ENCODE measurements at places on chromosomes 3 and 15.
A peak's percentile ranks its signal among the peaks of the same experiment; 100 is the strongest.

DNA sequence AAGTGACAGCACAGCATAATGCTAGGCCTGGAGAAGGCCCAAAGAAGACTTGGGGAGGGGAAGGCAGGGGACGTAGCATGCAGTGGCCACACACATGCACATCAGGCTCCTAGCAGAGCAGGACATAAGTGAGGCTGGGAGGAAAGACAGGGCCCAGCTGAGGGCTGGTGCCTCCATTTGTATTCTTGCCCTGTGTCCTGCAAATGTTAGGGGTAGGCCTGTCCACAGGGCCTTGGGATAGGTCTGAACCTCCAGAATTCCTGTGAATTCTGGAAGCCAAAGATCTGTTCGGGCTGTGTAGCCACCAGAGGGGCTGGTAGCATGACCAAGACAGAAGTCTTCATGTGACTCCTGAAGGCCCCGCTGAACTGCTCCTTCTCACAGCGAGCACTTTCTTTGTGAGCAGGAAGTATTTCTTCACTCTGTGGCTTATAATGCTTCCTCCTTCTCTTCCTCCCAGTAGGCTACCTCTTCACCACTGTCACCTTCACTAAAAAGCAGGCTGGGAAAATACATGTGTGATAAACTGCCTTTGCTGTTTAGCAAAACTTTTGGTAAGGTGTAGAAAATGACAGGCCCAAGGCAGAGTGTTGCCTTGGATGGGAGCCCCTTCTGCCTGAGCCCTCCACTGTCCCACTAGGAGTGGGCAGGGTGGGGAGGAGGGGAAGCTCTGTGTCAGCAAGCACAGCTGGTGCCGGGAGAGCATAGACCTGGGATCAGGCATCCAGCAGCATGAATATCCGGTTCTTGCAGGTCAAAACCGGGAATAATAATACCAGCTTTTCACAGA is 8.4 kb downstream of the CERS3 start:
- no peak for DNase-seq

GRCh38 chr3:37492468-37492867 is 318.1 kb upstream of the LRRFIP2 start:
- no peak for DNase-seq

DNA sequence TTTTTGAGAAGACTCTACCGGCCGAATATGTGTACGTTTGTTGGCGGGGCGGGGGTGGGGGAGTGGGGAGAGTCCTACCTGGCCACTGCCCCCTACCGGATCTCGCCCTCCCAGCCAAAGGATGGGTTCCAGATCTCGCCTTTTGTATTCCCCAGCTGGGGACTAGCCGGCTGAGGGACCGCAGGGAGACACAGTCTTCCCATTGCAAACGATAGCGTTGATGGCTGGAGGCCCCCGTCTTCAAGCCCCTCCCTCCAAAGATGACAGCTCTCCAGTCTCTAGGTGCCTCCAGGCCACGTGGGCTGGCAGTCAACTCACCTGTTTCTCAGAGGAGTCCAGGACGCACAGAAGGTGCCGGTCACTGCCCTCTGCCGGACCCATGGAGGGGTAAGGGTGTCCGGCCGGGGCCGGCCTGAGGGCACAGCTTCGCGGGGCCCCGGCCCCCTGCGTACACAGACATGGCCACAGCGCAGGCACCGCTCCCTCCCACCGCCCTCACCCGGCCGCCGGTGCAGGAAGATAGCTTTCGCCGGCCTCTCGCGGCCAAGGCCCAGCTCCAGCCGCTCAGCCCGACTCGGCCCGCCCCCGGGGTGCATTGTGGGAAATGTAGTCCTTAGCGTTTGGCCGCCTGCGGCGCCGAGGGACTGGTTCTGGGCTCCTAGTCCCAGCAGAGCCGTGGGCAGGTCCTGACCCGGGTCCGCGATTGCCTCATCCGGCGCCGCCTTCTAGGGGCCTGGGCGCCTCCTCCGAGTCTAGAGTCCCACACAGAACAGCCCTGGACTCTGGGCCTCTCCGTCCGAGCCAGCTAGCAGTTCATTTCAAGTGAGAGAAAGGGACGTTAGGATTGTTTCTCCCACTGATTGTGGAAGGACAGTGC is at the start of gene MON1A:
Gene MON1A, minus strand, starts transcription at position 521 of the 877 bp plus-strand sequence. CDS start 16,465 bp downstream, outside the sequence.
- DNase-seq = peak; percentile 95

GRCh38 chr3:54283470-54283869 is 161.1 kb downstream of the CACNA2D3 start:
- DNase-seq = no peak

GRCh38 chr3:134340362-134340981 is 33.8 kb downstream of the AMOTL2 start:
- no peak for DNase-seq

DNA sequence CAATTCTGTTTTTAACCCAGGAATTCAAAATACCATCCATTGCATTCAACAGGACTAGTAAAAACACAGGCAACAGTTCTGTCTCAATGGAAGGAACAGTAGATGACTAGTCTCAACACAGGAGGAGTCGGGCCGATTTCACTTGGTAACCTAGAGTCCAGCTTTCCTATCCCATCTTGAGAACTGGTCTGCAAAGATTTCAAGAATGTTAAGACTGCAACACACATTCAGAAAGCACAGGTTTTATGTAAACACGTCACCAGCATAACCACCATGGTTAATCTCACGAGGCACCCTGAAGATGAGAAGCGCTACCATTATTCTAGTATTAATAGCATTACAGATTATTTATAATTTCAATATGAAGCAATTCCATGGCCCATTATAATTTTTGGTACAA is 22.0 kb downstream of the UQCC5 start:
- DNase-seq = no peak

DNA sequence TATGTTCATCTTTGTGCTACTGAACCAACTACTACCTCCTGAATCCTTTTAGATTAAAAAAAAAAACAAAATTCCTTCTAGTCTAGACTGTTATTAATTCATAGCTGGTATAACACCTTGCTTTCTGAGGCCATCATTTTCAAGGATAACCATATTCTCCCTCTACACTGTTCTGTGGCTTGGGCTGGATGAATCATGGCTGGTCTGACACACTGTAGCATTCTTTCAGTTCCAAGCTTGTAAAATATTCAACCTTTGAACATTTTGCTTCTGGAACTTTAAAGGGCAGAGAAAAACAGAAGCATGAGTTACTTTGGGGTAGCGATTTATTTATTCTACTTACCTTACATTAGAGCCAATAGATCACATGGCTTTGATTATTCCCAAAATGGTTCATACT is 7.6 kb downstream of the HSPBAP1 start:
- no peak for DNase-seq

DNA sequence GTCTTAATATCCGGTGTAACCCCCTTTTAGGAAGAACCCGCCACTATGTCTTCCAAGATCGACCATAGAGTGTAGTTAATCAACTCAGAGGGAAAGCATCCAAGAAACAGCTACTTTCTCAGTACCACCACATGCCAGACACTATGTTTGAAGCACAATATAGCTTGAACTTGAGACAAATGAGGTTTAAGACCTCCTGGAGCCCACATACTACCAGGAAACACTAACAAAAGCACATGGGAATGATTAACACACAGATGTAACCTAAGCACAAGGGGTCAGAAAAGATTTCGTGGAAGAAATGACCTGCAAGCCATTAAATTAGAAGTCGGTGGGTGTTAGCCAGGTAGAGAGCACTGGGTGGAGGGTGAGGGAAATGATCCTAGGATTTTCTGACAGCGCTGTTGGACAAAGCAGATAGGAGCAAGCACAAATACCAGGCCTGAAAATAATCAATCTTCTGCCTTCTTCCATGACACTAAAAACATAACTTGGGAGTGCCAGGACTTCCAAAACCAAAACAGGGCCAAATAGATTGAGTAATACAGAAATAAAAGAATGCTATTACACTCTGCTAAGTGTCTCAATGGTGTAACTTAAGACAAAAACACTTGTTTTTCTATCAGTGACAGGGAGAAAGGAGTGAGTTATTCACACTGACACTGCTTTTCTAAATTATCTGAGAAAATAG is 213.7 kb downstream of the FOXP1 start:
- DNase-seq = no peak

GRCh38 chr3:72259755-72260587 is 475.0 kb upstream of the PROK2 start:
- DNase-seq = no peak

DNA sequence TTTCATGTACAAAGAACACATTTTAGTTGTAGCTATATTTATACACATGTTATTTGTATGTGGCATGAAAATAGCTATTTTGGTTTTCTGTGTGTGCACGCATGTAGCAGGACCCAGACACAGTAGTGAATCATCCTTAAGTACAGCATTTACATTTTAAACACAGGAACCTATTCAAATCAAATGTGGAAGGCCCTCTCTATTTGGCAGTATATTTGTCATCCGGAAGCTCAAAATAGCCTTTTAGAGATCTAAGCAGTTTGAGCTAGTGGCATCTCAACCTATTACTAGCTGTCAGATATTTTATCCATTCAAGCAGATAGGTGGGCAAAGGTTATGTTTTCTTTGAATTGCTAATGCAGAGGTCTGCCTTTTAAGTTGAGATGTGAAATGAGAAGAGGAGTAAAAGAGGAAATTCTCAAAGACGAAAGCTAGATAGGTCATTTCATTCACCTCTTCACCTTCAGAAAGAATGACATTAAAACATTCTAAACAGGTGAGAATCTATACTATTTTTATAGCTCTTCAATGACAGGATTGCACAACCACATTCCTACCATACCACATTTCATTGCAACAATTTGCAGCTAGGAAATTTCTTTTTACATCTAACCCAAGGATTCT is 46.3 kb upstream of the TIPARP start:
- DNase-seq = no peak

DNA sequence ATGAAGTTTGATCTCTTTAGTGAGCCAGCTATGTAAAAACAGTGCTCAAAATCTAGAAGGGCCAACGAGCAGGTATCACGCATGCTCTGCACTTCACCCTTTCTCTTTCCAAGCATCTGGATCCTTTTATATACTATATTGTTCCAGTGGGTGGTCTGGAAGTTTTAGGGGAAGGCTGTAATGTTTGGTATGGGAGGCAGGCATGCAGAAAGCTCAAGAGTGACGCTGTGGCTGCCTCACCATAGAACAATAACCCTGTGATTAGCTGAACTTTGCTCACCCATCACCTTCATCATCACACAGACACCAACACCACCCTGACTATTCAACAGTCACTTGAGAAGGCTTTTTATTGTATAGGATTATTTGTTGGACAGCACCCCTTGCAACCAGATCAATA is 81.6 kb downstream of the FBN1 start:
- no peak for DNase-seq

All from stomach (tissue), 19 donors.